NCI-H1436 (cell line): ENCODE measurements at places on chromosomes 4 and X.

GRCh38 chr4:2025817-2026216, 17.0 kb upstream of the NELFA start:
- DNase-seq = no peak

GRCh38 chr4:150306719-150307118, 228.5 kb downstream of the DCLK2 start:
- no peak for DNase-seq

DNA sequence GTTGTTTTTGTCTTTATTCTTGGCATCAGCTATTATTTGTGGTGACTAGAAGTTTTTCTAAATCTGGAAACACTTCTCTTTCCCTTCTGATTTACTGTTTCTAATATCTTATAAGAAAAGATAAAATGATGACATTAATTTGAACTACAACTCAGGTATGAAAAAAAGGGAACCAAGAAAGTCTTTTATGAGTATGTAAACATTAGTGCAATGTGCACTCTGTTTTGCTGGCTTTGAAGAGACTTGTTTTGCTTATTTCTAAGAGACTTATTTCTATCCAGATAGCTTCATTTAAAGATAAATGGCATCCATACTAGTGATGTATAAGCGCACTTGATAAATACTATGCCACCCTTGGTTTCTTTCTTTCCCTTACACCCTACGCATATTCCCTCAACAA, 10.1 kb upstream of the AMBN start:
- no peak for DNase-seq

DNA sequence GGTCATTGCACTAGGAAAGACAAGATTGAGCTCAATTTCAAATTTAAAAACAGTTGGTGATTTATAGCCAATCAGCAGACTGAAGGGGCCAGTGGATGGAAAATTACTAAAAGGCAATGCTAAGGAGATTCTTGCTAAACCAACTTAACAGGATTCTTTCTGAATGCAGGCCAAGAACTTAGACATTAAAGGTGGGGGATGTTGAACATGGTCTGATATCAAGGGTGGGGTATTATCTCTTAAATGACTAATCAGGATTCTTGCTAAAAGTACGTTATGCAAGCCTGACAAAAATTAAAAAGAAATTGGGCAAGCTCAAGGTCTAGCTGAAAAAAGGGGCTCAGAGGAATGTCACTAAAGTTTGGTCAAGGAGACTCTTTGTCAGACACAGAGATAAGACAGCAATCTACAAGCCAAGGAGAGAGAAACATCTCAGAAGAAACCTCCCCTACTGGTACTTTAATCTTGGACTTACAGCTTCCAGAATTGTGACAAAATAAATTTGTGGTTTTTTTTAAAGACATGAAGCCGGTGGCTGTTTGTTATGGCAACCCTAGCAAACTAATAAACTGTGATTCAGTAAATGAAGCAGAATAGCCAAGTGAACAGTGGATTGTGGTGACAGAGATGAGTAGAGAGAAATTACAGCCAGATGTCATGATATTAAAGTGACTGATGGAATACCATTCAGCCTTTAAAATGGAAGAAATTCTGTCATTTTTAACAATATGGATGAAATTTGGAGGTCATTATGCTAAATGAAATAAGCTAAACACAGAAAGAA, 120.3 kb upstream of the KLHL4 start:
- DNase-seq = no peak

- DNase-seq = no peak
Measured at GRCh38 chr4:45910511-45910910, 213.3 kb downstream of the GABRG1 start.

DNA sequence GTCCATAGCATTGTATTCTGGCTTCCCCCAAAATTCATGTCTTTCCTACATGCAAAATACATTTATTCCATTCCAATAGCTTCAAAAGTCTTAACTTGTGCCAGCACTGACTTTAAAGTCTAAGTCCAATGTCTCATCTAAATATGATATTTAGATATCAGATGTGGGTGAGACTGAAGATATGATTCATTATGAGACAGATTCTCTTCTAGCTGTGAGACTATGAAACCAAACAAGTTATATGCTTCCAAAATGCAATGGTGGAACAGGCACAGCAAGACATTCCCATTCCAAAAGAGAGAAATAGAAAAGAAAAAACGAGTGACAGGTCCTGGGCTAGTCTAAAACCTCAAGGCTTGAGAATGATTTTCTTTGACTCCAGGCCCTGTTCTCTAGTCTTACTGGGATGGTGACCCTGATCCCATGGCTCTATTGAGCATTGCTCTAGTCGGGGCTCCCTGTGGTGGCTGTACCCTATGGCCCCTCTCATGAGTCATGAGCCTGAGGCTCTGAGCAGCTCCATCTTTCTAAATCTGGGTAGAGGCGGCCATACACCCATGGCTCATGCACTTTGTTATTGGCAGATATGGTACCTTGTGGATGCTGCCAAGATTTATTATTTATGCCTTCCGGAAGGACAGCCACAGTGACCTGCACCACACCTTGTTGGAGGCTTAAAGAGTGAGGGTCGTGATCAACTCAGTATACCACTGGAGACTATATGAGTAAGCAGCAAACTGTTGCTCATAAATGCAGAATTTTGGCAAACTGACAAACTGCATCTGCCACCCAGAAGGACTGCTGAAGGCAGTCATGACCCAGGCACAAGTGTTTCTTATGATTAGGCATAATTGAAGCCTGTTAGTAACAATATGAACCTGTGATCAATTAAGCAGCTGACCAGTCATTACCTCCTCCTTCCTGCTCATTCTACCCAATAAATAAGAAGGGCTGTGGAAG, 38.5 kb upstream of the BOD1L1 start:
- DNase-seq = no peak

DNA sequence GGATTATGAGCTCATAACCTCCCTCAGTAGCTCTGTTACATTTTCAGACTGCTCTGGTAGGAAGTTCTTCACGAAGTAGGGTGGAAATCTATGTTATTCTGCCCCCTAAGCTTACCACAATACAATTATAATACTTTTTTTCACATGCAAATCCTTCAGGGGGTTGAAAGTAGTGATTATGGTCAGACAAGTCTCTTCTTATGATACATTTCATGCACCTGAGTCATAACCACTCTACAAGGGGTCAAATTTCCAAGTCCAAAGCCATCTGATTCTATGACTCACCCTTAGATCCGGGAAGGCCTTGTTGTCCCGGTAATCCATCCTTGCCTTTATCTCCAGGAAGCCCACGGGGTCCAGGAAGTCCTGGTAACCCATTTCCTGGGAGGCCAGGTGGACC, 95.2 kb downstream of the ATG4A start:
- no peak for DNase-seq

DNA sequence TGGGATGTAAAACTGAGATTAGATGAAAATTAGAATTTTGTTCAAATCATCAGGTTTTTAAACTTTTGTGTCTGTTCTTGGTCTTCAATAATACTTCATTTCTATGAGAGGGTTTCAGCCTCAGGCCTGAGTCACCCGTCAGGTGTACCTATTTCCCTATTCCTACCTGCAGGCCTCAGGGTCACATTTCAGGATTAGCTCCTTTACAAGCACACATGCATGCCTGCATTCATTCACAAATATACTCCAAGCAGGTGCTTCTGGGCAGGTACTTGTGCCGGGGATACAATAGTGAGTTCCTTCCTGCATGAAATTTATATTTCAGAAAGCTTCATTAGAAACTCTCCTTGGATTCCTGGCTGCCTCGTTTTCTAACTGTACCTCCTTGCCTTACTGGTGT, 114.9 kb downstream of the SHISA3 start:
- no peak for DNase-seq

DNA sequence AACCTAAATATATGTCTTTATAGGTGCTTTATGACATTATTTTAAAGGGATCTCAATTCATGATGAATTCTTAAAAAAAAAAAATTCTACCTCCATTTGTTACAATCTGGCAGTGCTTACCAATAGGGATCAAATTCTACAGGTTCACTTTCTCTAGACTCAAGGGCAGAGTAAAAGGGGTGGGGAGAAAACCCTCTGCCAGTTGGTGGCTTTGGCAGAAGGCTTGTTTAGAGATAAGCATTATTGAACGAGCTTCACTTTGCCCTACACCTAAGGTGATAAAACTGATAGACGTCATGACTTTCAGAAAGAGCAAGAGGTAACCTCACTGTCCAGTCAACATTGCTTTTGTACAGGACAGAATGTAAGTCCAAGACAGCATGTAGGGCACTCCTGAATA, 53.6 kb downstream of the OSTC start:
- no peak for DNase-seq

GRCh38 chrX:133542476-133542875, 127.2 kb upstream of the GPC4 start:
- DNase-seq = no peak

GRCh38 chrX:44152852-44153251, 179.7 kb upstream of the NDP start:
- no peak for DNase-seq

DNA sequence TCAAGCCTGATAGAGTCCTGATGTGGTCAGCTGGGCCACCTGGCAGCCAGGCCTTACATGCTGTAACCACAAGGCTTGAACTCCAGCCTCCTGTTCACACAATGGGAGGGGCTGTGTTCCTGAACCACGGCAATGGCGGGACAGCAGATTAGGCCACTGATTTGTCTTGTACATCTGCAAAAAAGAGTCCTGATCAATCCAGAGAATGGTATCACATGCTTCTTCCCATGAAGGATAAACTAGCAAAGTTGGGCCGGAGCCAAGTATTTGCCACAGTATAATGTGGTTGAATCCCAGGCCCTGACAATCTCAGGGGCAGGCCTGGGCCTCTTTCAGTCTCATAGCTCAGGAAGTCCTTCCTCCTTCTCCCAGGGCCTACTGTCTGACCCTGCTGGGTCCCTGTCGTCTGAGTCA, 2182.5 kb upstream of the AGA start:
- no peak for DNase-seq
